ENCODE measurements at places on chromosomes 7 and 10.

DNA sequence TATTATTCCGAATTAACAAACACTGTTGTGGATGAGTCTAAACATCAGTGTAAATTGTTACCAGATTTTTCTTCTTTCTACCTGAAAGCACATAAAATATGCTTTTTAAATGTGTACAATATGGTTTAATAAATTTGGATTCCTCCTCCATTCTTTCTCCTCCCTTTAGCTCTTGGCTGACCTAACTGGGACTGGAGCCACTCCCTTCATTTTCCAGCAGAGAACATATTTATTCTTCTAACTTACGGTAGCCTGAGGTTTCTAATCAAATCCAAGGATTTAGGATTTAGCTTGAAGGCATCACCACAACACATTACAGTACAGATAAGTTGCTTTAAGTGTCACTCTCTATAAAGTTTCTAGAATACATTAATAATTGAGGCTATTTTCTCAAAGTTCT, 88.2 kb upstream of the SEMA3C start:
- no peak for DNase-seq

DNA sequence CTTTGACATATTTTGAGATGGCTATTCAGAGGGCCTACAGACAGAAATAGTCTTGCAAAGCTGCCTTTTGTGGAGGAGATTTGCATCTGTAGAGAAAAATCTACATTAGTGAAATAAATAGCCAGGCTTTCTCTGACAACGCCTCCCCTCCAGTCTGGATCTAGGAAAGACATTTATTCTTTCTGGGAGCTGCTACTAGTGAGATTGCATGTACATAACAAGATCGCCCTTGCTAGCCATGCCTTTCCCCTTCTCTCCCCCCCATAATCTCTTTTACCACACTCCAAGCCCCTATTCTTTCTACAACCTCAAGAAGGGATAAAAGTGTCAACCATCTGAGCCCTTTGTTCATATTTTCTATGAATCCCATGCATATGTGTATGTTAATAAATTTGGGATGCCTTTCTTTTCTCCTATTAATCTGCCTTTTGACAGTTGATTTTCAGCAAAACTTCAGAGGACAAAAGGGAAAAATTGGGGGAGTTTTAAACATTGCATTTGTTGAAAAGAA, 194.2 kb downstream of the SNX13 start:
- DNase-seq = no peak

- DNase-seq = no peak
These were observed 17.1 kb upstream of the CPA1 start for GRCh38 chr7:130363026-130363847.

GRCh38 chr7:36604806-36605205, 119.5 kb downstream of the AOAH start:
- DNase-seq = no peak

DNA sequence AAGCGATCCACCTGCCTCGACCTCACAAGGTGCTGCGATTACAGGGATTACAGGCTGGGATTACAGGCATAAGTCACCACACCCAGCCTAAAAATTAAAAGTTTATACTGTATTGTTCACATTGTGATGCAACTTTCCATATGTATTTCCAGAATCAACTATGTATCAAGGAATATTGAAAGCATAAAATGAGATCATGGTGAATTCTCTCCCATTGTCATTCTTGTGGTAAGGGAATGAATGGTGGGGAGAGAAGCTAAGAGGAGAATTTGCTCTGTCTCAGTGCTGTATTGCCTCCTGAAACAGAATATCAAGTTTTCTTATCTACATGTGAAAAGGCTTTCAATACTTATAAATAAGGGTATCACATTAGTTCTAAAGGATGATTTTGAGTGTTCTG, 81.7 kb downstream of the CD36 start:
- DNase-seq = no peak

DNA sequence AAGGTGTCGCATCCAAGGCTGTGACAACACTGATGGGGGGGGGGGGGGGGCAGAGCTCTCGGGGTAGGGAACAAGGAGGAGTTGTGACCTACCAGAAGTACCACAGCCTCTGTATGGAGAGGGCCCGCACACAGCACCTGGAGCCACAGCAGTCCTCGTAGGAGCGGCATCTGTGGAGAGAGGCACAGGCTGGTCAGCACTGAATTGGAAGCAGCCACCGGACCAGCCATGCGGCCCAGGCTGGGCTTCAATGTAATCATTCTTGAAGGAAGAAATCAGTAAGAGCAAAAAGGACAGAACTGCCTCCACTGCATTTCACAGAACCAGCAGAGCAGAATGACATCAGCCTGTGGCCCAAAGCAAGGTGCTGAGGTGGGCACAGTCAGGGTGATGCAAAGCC, 74.8 kb downstream of the VOPP1 start:
- DNase-seq = no peak

DNA sequence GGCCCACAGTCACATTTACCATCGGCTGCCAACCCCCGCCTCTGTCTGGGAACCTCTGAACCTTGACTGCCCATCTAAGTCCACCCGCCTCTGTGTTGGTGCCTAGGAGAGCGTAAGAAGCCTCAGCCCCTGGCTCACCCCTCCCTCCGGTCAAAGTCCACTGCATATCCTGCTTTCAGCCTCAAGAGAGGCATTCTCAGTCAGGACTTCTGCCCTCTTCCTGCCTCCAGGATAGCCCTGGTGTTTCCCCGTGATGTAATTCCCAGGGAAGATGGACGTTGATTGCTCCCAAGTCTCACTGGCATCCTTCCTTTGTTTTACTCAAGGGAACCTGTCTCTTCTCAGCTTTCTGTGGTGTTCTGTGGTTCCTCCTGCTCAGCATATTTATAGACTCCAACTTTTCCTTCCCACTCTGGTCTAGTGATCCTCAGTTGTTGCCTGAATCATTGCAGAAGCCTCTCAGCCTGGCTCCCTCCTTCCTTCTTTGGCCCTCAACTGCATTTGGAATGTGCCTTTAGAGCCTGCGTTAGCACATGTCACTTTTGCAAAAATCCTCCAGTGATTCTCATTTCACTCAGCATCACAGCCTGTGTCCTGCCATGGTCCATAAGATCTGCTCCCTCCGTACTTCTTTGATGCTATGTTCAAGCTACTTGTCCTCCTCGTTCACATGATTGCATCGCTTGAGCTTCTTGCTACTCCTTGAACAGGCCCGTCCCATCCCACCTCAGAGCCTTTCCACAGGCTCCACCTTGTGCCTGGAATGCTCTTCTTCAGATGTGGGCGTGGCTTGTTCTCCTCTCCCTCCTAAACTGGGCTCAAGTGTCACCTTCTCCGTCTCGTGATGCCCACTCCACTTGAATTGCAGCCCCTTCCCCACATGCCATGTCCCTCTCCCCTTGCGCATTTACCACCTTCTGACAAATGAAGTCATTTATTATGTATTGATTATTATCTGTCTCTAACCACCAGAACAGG, 124.2 kb downstream of the PLPP4 start:
- no peak for DNase-seq

DNA sequence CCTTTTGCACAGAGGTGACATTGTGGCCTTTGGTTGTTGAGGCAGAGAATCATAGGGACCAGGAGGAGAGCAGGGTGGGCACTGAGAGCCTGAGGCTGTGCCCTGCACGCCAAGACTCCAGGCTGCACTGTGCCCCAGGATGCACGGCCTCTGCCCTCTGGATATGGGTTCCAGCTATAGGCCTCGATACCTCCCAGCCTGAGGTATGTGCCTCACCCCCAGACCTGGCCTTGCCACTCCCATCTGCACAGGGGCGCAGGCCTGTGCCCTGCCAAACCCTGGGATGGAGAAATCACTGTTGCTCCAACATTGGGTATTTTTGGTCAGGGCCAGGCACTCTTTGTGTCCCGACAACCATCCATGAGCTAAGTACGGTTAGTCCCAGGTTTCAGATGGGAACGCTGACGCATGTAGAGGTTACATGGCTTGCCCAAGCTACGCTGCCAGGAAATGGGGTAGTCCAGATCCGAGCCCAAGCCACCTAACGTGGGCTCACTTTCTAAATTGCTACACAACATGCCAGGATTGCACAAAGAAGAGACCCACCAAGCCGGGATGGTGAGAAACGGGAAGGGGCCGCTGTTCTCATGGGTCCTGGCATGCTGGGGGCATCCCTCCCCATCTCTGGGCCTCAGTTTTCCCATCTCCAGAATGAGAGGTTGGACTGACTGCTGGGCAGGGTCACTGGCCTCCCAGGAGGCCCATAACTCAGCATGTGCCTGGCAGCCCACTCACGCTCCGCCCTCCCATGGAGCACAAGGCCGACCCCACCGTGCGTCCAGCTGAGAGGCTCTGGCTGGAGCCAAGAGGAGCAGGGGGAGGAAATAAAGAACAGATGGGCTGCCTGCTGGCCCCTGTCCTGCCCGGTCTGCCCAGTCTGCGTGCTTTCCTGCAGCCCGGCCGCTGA, 44.2 kb downstream of the ZCCHC24 start:
- DNase-seq = no peak

DNA sequence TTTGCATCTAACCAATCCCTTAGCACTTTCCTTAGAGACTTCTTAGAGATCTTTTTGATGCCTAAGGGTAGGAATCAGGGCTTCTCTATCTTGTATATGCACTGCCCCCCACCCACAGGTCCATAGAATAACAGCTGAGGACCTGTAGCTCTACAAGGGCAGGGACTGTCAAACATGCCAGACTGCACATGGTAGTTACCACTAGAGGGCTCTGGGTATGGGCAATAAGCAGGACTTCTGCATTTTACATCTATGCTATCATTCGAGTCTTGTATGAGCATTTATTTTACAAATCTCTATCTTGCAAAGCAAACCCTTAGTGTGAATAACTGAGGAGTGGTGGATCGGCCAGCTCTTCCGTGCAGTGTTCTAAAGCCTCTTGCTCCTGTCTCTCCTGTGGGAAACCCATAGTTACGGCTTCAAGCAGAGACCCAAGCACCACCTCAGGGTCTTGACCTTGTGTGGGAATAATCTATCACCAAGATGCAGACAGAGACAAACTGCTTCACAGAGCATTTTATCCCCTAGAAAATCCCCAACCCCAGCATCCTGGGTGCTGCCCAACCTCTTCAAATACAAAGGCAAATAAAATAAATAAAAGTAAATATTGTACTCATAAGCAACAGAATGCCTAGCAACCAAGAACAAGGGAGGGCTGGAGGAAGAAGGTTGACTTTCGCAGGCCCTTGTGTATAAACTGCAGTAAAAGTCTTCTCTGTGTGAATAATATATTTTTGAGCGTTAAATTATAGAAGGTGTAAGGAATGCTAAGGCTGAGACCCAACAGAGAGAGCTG, 219.3 kb downstream of the WDR11 start:
- no peak for DNase-seq

GRCh38 chr7:18936265-18936664, 181.2 kb downstream of the TWIST1 start:
- no peak for DNase-seq

- no peak for DNase-seq
These were observed 42.0 kb upstream of the TRIL start for GRCh38 chr7:28999895-29000716.

DNA sequence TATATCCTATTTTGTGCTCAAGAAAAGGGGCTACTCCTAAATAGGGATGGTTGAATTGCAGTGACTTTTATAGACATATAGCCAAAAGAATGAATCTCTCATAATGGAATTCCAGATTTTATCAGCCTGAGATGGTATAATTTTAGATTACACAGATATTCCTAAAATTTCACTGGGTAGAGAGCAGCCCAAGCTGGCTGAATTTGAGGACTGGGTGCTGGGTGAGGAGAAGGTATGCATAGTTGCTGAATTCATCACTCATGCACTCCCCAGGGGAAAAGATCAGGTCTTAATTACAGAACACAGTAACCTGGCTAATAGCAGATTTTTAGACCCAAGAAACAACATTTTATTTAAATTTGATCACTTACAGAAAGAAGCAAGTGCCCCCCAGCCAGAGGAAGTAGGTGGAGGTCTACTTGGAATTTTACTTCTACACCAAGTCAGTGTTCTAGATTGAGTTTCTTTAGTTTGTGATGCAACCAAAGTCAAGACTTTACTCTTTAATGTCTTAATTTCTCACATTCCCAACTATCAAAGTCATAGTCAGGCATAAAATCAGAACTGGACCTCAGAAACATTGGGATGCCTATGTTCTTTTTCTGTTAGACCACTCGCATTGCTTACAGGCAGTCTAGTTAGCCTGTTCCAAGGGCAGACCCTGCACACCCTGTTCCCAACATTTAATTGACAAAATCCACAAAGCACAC, 337.4 kb upstream of the PODXL start:
- DNase-seq = no peak

- no peak for DNase-seq
These were observed 6.6 kb upstream of the TARP start for GRCh38 chr7:38280000-38280399.

- DNase-seq = no peak
These were observed 187.7 kb downstream of the DOCK4 start for GRCh38 chr7:112018305-112019030.

DNA sequence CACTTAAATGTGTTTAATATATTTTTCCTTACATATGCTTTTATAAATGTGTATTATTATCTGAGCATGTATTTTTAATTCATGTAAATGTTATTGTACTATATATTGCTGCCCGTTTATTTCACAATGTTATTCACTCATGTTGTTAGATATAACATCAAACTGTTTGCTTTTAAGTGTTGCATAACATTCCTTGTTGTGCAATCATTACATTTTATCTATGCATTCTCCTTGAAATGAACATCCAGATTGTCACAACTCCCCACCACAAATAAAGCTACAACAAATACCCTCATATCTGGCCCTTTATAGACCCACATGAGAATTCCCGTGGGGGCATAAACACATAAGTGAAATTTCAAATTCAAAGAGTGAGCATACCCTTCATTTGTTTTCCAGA, 264.2 kb downstream of the HPSE2 start:
- no peak for DNase-seq

- DNase-seq = no peak
These were observed 19.8 kb downstream of the ZNF467 start for GRCh38 chr7:149753375-149754233.

DNA sequence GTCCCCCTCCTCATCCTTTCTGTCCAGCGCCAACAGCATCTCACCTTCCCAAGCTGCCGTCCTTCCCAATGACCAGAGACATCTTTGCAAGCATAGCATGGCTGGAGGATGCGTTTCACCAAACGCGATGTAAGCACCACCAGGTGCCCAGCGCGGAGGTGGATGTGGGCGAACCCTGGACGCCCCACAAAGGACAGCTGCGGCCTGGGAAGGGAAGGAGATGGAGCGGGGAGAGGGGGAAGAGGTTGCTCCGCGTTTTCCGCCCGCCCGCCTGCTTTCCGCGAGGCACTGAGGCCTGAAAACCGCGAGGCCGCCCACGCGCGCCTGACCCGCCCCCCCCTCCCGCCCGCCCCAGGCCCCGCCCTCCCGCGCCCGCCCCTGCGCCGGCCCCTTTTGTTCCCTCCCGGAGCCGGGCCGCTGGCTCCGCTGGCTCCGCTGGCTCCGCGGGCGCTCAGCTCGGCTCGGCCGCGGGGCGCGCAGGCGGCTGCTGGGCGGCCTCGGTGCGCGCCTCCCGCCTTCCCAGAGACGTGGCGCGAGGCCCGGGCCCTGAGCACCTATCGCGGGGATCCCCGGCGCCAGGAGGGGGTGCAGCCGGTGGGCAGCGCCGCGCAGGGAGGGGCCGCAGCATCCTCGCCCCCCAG, at the start of gene CLIP2:
CLIP2 (plus strand) TSS at position 390 of the 641 bp plus-strand sequence. CDS start 28,140 bp downstream, outside the sequence.
- DNase-seq = peak; percentile 72

GRCh38 chr10:32377458-32378259, 30.7 kb upstream of the EPC1 start:
- peak; percentile 74 for DNase-seq
